ENCODE measurements at places on chromosomes 5 and 9. TPM values are rescaled to one million over a fixed set of nuclear protein-coding genes. Genes with fewer than 3 reads are reported as not detected.

- DNase-seq: peak; percentile 83
Observed at GRCh38 chr5:132456296-132456986, 34.1 kb downstream of the IRF1 start.

DNA sequence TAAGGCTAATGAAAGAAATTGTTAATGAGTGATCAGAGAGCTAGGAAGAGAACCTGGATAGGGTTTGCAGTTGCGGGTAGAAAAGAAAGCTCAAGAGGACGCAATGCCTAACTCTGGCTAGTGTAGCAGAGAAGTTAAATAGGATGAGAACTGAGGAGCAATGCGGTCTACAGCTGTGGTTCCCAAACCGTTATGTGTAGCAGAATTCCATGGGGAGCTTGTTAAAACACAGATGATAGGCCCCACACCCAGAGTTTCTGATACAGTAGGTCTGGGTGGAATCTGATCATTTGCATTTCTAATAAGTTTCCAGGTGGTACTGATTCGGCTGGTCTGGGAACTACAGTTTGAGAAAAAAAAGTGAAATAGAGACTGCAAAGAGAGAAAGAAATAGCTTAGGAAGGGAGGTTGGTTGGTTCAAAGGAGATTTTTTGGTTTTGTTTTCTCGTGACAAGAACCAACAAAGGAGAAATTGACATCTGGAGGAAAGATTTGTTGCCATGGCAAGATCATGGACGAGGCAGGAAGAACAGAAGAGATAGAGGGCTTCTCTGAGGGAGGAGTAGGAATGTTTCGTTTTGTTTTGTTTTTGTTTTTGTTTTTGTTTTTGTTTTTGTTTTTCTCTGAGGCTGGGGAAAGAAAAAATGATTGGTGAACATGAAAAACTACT is 276.1 kb downstream of the ARRDC3 start:
- DNase-seq: no peak

DNA sequence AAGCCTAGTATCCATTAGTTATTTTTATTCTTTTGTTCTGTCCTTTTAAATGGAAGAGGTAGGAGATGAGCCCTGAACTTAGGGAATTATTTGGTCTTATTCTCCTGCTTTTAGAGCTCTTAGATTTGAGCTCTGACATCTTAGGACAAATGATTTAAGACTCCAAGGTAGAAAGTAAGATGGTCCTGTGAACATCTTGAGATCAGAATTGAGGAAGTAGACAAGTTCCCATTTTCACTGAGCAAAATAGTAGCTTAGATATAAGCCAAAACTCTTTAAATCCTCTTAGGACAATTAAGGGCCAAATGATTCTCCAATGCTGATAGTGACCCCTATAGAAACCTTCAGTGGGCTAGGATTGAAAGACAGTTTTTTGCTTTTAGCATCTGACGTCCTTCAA is 53.0 kb upstream of the RUSC2 start:
- DNase-seq: no peak

GRCh38 chr9:3511551-3511950 is 14.2 kb downstream of the RFX3 start:
- DNase-seq: no peak

- DNase-seq: no peak
Observed at GRCh38 chr9:90064971-90065370, 460.2 kb downstream of the GADD45G start.

DNA sequence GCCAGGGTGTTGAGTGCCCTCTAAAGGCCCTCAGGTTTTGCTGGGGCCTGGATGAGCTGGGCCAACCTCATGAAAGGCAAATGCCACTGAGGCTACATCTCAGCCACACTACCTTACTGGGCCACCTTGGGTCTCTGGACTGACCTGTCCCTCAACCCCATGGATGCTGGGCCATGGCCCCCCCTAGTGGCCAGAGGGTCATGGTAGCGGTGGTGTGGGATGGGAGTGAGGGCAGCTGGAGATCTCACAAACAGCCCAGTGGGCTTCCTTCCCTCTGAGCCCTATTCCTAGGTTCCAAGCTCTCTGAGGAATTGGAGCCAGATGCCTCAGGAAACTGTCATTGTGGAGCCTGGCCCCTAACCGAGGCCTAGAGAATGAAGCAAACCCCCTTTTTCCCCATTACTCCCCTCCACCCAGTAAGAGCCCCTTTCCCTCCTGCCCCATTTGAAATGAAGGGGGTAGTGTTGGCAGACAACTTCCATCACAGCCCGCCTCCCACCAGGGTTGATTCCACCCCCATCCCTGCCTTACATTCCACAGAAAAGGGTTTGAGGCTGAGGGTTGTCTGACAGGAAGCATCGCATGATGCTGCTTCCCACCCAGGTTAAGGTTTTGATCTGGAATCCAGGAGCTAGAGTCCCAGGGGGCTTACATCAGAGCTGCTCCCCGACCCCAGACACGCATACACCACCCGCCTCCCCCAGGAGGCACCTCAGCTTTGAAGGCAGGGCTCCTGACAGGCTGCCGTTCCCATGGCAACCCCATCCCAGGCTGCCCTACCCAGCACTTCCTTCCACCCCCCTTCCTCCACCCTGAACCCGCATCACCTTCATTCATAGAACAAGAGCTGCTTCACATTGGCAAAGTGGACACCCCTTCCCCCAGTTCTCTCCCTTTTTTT is 63.9 kb downstream of the PCDH1 start:
- no peak for DNase-seq

DNA sequence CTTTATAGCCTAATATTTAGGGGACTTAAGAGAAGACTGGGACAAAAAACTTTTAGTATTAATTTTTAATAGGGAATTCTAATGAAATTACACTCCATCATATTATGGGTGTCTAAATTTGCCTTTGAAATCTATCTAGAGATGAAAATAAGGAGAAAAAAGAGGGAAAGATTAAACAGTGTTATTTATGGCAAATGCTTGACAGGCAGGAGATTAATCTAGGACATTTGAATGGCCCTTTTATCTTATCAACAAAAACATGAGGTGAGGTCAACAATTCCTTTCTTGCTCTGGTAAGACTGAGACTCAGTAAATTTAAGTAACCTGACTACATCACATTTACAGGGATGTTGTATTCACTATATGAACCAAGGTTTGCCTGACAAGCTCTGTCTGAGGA is 852.8 kb upstream of the CTNND2 start:
- no peak for DNase-seq

- peak; percentile 97 for DNase-seq
Observed at GRCh38 chr9:33167084-33167971, at the start of gene B4GALT1. B4GALT1 (minus strand) TSS chr9:33167336; CDS start chr9:33167169, 167 bp downstream.

Gene TLX3
- not detected for total RNA-seq

Gene NTNG2
- 0.08 TPM for total RNA-seq

Measured in suprapubic skin (tissue), 4 donors.